Retina (tissue), 1 donor: ENCODE measurements at places on chromosomes 2 and 18.

GRCh38 chr2:188326669-188327301, 35.1 kb downstream of the GULP1 start:
- peak; percentile 30 for DNase-seq

DNA sequence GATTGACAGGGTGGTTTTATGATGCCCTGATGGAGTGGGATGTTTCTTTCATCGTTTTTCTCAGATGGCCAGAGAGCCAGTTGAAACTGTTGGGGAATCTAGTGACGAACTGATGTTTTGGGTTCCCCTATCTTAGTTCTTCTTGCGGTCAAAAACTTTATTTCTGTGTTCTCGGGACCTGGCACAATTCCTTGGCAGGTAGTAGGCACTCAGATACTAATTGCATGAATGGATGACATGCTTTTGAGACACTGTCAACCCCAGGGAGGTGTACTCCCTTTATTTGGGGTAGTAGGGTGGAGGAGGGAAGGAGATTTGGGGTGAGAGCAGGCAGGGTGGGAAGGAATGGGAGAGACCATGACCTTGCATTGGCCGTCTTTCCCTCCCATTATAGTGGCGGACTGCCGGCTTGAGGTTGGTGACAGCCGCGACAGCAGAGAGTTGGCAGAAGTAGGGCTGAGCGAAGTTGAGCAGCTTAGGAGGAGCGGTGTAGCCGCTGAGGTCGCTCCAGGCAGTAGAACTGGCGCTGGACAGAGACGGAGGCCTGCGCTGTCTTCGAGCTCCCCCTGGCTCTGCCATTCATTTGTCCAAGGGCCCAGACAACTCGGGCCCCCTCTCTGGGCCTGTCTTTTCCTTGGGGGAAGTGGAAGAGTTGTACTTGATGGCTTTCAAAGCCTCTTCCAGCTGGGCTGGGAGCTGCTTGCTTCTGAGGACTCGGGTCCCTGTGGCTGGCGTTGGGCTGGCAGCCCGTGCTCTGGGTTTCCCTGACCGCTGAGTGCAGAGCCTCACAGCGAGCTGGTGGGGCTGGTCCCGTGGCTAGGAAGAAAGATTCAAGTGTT, 2.6 kb downstream of the TET3 start:
- DNase-seq, result peak; percentile 72

DNA sequence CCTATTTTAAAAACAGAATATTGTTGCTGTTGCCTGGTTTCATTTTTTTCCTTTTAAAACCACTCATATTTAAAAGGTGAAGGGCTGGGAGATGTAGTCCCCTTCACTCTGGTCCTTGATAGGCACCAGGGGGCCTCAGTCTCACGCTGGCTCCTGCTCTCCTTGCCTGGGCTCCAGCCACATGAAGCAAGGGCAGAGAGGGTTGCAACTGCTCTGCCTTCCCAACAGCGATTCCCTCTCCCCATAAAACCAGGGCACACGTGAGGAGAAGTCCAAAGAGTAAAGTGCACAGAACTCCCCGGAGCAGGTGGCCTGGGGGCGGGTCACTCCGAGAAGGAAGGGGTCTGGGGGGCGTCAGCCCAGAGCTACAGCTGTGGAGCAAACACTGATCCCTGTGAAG, 12.8 kb downstream of the TMEM127 start:
- DNase-seq, result no peak

- DNase-seq, result no peak
Measured at GRCh38 chr2:143225931-143226330, 96.7 kb downstream of the ARHGAP15 start.

DNA sequence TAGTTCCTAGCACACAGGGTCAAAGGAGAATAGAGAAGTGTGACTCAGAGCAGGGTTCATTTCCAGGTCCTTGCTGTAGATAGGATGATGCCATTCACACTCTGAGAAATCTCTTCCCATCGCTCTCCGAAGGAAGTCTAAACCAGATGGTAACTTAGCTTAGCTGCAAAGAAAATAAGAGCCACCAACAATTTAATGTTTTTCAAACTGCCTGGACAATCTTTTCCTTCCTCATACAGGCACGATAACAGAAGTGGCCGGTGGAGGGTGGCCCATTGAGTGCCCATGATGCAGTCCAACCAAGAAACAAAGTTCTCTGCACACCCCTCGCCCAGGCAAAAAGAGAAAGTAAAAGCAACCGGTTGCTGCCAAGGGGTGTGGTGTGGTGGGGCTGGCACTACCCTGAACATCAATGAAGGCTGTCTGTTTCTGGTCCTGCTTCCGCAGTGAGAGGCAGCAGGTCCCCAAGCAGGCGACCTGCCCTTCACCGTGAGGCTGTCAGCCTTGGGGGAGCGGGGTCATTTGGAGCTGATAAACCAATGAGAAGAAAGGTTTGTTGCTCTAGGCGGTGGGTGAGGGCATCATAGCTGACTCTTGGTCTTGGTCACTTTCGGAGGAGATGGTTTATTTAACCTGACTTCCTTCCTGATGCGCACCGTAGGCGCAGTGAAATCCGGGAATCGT, 105.6 kb upstream of the CD302 start:
- no peak for DNase-seq

- DNase-seq, result no peak
Measured at GRCh38 chr2:12330916-12331315, 385.8 kb upstream of the TRIB2 start.

DNA sequence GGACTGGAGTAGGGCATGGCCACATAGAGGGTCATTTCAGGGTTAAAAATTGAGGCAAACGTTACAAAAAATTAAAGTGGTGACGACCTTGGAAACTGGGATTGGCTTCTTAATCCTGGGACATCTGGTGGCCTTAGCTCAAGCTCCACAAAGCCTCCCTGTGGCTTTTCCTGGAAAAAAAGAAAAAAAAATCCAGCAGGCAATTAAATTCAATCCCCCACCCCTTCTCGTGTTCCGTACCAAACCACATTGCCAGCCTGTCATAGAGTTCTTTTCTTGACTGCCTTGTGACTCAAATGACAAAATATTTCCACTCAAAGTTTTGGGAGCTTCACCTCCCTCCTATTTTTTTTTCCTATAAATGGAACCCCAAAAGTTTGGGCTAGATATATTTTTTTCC, 195.6 kb downstream of the HRH4 start:
- no peak for DNase-seq

DNA sequence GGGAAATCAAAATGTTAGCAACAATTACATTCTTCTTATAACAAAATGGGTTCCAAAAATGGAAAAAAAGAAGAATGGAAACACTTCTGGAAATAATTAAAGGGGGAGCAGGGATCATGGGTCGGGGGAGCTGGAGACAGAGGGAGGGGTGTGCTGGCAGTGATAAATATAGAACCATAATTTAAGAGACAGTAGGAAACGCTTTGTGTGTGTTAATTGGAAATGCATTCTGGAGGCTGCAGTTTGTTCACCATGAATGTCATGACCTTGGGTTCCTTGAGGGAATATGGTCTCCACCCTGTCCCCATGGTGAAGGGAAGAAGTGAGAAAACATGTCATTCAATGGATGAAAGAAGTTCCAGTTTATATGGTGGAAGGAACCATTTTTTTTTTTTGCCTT, 540.7 kb downstream of the TNS1 start:
- DNase-seq, result no peak
